Smooth muscle cell of the pulmonary artery (primary cell): ENCODE measurements at places on chromosomes 12 and 14. TPM values are rescaled to one million over a fixed set of nuclear protein-coding genes. Genes with fewer than 3 reads are reported as not detected.

The ACRBP gene
- total RNA-seq: 0.13 and 0.26 TPM in 2 replicates

The ITGB7 gene
- 0.40 and 0.52 TPM in 2 replicates for total RNA-seq

The SERPINA1 gene
- total RNA-seq: not detected in 2 replicates

The KCNC2 gene
- not detected in 2 replicates for total RNA-seq
